Stimulated activated CD8-positive, alpha-beta memory T cell treated with anti-CD3 and anti-CD28 coated beads, Interleukin-7, amount 100 ng/mL, for 1 hour (primary cell): ENCODE measurements at places on chromosomes 7 and 10.

GRCh38 chr10:132163826-132164515 lies 22.8 kb upstream of the DPYSL4 start:
- no peak for DNase-seq

- no peak for DNase-seq
Measured at GRCh38 chr10:42974693-42975002, 102.2 kb upstream of the RET start.

GRCh38 chr10:72272689-72273409 lies 875 bp upstream of the DDIT4 start:
- DNase-seq = no peak

DNA sequence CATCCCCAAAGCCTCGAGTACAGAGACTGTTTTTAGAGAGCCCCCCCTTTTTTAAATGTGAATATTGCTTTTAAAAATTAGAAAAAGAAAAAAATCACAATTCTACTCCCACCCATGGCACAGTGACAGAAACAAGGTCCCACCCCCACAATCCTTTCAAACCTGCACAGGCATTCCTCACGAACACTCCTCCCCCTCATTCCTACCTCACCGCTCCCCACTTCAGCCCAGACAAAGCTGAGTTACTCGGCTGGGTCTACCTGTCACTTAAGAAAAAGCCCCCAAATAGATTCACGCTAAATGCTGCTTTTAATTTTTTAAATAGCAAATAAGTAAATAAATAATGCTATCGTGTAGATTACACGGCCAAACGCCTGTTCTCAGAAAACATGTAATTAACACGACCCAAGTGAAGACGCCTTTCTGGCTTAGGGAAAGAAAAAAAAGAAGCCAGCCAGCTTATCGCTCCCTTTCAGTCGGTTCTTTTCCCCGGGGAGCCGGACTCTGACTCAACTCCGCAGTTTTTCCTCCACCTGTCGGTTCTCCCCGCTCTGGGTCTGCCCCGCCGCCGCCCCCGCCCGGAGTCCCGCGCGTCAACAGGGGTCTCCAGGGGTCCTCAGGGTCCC lies 739 bp downstream of the MPP7 start:
- no peak for DNase-seq

- DNase-seq = no peak
Measured at GRCh38 chr7:115600207-115600606, 430.4 kb downstream of the TFEC start.

DNA sequence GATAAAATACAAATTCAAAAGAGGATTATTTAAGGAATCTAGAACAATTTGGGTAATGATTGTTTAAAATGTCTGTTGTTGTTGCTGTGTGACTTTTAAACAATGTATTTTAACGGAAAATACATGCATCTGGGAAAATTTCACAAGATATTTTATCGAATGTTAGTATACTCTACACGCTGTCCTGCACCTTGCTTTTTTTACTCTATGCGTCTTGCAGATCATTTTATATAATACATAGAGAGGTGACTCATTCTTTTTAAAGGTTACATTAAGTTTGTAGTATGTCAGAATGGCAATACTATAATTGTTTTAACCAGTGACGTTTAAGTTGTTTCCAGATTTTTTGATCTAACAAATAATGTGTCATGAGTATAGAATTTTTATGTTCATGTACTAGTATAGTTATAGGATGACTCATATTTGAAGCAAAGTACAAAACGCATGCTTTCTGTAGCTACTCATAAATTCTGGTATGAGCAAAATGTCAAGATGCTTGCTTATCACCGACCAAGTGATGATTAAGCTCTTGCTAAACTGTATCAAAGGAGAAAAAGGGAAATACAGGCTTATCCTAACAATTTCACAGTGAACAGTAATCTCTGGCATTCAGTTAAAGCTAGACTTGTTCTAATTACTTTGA lies 4.9 kb downstream of the DKK1 start:
- no peak for DNase-seq

DNA sequence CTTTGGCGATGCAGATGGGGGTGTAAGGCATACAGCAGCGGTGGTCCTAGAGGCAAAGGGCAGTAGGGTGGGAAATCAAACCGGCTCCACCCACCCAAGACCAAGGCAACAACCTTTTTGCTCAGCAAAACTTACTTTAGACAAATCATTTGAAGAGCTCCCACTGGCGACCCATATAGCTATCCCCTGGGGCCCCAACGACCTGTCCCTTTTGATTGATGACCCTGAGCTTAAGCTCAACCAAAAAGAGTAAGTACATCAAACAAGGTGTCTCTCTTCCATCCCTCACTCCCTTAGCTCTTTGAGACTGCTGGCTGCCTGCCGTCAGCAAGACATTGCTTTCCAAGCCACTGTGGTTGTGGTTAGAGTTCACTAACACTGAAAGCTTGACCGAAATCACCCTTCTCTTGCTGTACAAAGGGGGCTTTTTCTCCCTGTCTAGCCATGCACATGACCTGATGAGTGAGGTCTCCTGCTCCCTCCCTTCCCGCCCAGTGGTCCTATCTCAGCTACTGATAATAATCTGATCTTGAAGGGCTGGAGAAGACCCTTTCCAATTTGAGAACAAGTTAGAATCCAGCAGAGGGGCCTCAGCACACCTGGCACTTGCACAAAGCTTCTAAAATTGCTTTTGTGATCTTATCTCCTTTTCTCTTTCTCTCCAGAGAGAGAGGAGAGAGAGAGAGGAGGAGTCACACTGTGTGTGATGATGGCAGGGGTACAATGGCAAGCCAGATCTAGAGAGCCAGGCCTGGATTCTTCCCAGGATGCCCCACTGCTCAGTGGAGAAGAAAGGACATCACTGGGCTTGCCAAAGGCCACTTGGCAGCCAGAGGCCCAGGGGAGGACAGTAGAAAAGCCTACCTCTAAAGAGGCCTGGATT lies 42.2 kb downstream of the XPNPEP1 start:
- DNase-seq = no peak

- DNase-seq = no peak
Measured at GRCh38 chr10:34959786-34960185, 130.4 kb downstream of the CUL2 start.

DNA sequence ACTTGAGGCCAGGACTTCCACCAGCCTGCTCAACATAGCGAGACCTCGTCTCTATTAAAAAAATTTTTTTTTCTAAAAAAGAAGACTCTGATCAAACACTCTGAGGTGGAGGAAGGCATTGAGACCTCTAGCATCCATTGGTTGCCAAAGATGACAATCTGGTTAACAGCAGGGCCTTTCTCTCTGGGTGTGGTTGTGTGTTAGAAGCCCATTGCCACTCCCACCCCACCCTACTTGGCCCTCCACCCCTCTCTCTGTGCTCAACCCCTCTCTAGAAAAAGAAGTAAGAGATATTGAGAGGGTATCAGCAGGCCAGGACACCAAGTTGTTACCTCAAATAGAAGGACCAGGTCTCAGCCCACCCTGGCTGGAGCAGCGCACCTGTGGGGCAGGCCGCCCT lies 57.4 kb upstream of the MXI1 start:
- DNase-seq = no peak

DNA sequence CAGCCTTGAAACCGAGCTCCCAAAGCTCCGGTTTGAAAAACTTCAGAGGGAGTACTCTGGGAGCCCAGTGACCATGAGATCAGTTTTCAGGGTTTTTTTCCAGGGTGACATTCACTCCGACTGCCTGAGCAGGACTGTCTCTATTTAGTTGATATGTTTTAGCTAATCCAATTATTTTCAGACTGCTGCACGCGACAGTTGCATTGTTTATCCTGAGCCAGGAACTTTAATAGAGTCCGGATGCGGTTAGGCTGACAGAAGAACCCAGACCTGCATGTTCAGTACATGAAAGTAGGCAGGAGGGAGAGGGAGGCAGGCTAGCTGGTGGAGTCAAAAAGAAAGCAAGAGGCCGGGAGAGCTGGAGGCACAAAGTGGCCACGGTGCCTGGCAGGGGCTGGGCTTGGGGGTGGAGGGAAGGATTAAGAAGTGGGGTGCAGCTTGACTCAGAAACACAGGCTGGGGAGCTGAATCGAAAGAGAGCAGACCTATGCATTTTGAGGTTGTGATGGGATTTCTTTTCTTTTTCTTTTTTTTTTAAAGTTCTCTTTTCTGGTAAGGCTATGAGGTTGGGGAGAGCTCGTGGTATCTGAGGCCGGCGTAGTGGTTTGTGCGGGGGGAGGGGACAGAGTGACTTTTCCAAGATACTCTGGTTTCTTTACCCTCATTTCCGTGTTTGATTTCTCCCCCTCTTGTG lies 5.7 kb downstream of the GATA3 start:
- no peak for DNase-seq

DNA sequence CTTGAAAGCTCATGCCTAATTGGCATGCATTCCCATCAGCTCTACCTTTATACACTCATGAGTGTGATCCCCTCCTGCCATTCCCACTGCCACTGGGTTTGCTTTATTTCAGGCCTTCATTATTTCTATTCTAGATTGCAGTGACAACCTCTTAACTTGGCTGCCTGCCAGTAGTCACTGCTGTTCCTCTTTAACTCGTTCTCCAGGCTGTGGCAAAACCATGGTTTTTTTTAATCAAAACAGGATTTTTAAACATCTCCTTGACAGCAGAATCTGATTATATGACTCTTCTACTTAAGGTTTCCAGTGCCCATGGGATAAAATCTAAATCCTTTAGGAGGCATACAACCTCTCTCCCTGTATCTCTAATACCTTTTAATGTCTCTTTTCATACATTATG lies 223.7 kb upstream of the PCDH15 start:
- DNase-seq = no peak

GRCh38 chr7:106074257-106074656 lies 37.9 kb downstream of the SYPL1 start:
- no peak for DNase-seq

DNA sequence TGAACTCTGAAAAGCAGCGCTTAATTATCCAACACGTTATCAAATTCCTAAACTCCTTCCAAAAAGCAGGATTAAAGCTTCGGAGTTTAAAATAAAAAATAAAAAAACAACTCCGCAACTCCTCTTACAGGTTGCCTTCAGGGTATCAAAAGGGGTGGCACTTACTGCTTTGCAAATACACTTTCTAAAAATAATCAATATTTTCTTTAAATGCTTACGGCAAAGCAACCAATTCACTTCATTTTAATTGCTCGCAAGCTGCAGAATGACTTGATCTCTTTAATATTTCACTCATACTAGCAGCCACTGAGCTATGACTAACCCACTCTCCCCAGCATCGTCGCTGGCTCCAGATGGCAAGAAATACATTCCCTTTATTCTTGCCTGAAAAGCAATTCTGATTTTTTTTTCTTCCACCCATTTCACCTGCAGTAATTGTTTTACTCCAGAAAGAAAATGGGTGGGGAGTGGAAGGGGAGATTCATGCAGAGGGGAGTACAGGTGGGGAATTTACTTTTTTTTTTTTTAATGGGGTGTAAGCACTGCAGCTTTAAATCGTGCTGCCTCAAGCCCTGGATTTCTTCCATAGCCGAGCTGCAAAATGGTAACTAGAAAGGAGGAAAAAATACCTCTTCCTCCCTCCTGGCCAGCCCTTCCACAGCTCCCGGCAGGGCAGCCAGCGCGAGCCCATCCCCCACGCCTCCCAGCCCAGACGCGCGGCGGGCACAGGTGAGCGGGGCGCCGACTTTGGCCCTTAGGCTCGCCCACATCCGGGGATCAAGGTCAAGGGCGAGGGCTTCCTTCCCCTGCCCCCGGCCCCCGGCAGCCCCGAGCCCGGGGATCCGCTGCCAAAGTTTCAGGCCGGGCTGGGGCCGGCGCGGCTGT lies 54.2 kb upstream of the FHIP2A start:
- DNase-seq = no peak

DNA sequence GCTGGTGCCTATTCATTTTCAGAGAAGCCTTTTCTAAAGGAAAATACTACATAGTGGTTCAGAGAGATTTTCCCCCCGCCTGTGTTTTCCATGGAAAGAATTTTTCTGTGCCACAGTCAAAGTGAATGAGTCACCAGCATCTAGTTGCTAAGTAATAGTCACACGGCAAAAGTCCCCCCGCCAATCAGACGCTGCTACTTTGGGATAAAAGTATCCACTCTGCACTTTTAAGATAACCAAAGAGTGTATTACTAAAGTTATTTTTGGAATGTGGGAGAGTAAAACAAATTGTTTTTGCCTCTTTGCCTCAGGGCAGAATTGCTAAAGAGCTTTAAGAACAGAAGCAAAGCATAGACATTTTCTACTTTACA lies 23.5 kb downstream of the ABLIM1 start:
- DNase-seq = no peak

DNA sequence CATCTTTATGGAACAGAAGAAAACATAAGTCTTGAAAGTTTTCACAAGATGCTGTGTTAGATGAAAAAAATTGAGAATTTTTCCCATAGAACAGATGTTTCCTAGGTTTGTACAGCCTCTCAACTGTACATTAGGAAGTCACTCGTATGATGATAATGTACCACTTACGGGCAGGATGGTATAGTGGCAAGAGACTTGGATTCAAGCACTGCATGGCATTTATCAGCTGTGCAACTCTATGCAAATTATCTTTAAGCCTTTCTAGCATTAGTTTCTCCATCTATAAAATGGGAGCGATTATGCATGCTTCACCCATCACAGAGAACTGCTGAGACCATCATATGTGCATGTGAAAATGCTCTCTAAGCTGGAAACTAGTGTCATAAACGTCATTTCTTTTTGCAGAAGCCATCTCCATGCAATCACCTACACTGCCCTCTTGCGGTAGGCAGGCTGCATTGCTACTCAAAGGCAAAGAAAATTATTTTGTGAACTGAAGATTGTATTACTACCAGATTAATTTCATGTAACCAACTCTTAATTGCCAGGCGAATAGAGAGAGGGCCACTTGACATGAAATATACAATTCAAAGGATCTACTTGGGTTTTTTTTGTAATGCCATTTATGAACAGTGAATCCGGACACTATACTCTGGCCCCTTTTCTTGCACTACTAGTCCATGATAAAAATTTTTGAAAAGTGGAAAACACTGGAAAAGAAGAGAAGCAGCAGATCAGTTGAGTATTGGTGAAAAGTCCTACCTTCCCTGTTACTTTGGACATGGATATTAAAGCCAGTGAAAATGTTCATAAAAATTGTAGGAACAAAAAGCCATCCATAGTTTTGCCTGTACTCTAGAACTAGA lies 102.3 kb downstream of the JAZF1 start:
- peak; percentile 23 for DNase-seq

- no peak for DNase-seq
Measured at GRCh38 chr7:94855589-94855988, 51.8 kb upstream of the PPP1R9A start.

DNA sequence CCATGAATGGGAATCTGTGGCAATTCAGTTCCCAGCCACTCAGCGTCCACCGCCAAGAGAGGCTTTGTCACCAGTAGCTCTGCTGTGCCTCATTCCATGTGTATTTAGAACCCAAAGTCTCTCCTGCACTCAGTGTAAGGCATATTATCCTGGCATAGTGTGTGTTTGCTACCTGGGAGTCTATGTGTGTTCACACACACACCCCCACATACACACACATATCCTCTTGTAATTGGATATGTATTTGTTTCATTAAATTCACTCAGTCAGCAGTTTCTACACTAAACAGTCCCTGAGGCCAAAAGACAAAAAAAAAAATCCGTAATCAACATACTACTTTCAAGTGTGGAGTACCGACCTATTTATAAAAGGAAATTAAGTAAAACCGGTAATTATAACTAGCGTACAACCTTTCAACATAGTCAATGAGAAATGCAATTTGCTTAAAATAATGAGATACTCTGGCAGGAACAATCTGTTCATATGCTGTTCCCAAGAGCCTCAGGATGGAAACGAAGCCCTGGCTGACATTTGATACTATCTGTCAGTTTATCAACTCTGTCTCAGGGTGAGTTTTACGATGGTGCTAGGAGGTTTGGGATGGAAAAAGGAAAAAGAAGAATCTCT lies 425.8 kb upstream of the CELF2 start:
- DNase-seq = no peak

GRCh38 chr10:29980084-29980483 lies 79.3 kb downstream of the JCAD start:
- DNase-seq = no peak
